ENCODE measurements at places on chromosomes 3 and 15.
A peak's percentile ranks its signal among the peaks of the same experiment; 100 is the strongest.

- DNase-seq: peak; percentile 50
These were observed 590 bp downstream of the POLR2H start for GRCh38 chr3:184361932-184362667.

DNA sequence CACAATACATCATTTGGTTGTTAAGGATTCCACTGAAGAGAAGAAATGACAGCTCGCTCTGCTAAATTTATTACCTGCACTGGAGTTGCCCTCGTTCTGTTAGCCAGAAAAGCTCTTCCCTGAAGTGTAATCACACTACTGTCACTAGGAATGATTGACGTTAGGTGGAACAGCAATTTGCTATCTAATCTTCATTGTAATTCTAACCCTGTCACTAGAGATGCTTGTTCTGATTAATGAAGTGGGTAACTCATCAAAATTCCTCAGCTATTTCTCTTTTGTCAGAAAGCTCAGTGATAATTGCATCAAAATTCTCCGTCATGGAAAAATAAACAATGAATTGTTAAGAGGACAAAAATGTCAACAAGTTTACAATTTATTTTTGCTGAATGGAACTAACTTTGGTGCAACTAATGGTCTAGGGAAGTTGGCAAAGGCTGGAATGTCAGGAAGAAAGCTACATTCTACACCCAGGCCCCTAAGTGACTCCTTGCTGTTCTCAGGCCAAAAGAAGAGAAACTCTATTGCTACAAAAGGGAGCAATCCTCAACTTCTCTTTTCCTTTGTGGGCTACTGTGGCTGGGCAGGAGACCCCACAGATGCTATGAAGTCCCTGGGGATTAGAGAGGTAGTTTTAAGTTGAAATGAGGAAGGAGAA, 34.1 kb downstream of the CCDC191 start:
- no peak for DNase-seq

- no peak for DNase-seq
These were observed 55.2 kb downstream of the SPTSSB start for GRCh38 chr3:161316006-161316689.

DNA sequence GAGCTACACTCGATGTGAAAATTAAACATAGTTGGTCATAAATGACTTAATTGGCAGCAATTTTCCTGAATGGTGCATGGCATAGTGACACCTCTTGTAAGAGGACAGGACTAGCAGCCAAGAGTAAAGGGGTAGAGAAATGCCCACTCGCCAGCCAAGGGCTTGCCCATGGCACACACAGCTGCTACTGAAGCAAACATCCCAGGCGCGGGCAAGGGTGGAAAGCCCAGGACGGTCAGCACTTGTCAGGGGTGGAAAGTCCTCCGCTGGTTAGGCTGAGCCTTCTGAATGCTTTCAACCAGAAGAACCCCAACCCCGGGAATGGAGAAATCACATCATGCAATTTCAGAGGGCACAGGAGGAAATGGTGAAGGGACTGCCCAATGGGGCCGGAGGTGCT, 31.6 kb downstream of the BDH1 start:
- DNase-seq: no peak

GRCh38 chr3:141349711-141350110, 18.6 kb upstream of the ZBTB38 start:
- no peak for DNase-seq

- DNase-seq: no peak
These were observed 112.5 kb downstream of the ASB7 start for GRCh38 chr15:100714749-100715342.

- DNase-seq: peak; percentile 50
These were observed 1.5 kb downstream of the ARHGEF3 start for GRCh38 chr3:56800130-56800831.

- peak; percentile 73 for DNase-seq
These were observed 13.4 kb downstream of the SCAMP5 start for GRCh38 chr15:75008629-75009326.

GRCh38 chr15:25582886-25583285, 144.1 kb upstream of the UBE3A start:
- DNase-seq: no peak

All from GM10248 (cell line).